ENCODE measurements at places on chromosomes 1 and 21. TPM values are rescaled to one million over a fixed set of nuclear protein-coding genes. Genes with fewer than 3 reads are reported as not detected.

DNA sequence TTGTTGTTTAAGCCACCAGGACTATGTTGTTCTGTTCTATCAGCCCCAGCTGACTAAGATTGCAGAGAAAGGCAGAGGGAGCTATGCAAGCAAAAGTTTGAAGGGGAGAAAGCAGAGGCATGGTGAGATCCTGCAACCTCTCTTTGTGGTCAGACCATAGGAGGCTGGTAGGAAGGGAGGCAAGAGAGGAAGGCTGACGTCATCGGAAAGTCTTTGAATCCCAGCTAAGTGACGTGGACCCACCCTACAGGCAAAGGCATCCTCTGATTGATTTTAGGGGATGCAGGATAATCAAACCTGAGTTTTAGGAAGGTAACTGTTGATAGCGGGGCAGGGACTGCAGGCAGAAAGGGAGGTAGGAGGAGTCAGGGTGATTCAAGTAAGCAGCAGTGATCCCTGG lies 23.3 kb upstream of the TNNI1 start:
- DNase-seq: no peak

DNA sequence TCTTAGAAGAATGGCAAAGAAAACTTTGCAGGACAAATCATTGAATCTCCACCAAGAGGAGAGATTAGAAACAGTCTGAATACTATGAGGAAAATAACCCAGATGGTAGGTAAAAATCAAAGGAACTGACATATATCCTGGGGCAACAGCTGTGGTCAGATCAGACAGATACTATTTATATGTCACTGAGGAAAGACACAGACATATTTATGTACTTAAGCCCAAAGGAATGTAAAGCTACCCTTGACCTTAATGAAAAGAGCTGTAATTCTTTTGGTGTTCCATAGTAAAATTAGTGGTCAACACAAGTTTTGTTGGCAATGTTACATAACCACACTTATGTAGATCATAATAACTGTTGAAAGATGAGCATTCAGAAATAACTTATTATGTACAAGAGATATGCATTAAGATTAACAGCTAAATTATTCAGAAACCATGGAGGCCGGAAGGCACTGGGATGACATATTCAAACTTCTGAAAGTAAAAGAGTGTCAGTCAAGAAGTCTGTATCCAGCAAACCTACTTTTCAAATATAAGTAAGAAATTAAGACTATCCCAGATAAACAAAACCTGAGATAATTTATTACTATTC lies 166.1 kb upstream of the SAMSN1 start:
- DNase-seq: peak; percentile 57

DNA sequence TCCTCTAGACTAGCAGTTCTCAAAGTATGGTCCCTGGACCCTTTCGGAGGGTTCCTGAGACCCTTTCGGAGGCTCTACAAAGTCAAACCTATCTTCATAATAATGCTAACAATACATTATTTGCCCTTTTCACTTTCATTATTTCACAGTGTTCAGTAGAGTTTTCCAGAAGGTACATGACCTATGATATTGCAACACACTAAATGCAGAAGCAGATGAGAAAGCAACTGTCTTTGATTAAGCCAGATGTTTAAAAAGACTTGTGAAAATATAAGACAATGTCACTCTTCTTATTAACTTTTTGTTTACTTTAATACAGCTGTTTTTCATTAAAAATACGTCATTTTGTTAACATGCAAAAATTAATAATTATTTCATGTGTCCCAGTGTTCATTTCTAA lies 5.8 kb downstream of the KCNJ10 start:
- no peak for DNase-seq

GRCh38 chr1:201127755-201128455 lies 921 bp upstream of the ASCL5 start:
- peak; percentile 33 for DNase-seq

- peak; percentile 52 for DNase-seq
These were observed 16.8 kb upstream of the SH3GLB1 start for GRCh38 chr1:86687595-86687994.

GRCh38 chr1:29310616-29311180 lies 74.4 kb downstream of the PTPRU start:
- no peak for DNase-seq

DNA sequence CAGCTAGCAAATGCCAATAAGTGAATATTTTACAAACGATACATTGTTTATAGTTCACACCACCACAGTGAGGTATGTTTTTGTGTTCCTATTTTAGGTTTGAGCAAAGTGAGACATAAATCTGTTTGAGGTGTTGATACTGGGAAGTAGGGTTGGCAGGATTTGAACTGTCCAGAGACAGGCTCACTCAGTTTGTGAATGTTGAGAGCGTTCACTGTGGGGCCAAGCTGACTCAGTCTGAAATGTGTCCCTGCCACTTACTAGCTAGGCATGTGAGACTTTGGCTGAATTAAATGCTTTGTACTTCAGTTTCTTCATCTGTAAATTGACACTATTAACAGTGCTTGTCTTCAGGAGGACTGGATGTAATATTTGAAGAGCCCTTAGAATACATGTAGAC lies 35.1 kb downstream of the DIRAS3 start:
- no peak for DNase-seq

- peak; percentile 8 for DNase-seq
These were observed 7.1 kb downstream of the CHRNB2 start for GRCh38 chr1:154574716-154575115.

GRCh38 chr1:66563094-66563800 lies 29.3 kb downstream of the SGIP1 start:
- DNase-seq: peak; percentile 78

GRCh38 chr21:16983420-16983819 lies 529.4 kb upstream of the CXADR start:
- DNase-seq: no peak

DNA sequence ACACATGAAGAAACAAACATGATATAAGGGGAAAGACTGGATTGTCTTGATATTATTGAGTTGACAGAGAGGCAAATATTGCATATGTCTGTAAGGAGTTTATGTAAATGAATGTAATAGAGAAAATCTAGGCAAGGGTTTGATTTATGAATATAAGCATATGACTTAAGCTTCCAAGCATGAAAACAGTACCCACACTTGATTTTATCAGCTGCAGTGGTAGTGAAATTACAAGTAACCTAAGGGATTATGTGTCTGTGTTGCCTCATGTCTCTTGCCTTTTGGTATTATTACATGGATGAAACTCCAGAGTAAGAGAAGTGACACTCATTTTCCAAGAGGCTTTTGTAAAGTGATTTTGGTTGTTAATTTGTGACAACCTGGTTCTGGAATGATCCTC lies 1678.9 kb downstream of the KCNT2 start:
- DNase-seq: no peak

- DNase-seq: no peak
These were observed 14.6 kb upstream of the SLC2A1 start for GRCh38 chr1:42973286-42973685.

GRCh38 chr1:200795156-200795555 lies 56.5 kb downstream of the CAMSAP2 start:
- DNase-seq: peak; percentile 18

GRCh38 chr21:36260802-36261201 lies 59.2 kb upstream of the MORC3 start:
- DNase-seq: no peak

- no peak for DNase-seq
These were observed 7.6 kb downstream of the DAP3 start for GRCh38 chr1:155696524-155696923.

GRCh38 chr1:21668232-21668950 lies 766 bp downstream of the RAP1GAP start:
- no peak for DNase-seq

DNA sequence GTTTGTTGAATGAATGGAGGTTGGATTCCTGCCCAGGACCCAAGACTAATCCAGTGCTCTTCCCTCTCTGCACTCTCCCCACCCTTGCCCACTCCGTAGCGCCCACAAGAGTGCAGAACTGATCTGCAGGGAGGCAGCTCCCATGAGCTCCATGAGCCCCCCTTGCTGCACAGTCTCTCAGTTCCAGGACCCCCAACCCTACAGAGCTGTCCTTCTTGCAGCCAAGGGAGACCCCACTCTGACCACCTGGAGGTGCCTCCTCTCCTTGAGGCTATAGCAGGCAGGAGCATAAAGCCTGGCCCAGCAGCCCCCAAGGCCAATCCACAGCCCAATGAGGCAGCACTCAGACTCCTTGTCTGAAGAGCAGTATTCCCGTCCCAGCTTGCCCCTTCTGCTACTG lies 209.2 kb upstream of the ZC3H12A start:
- DNase-seq: no peak

- DNase-seq: no peak
These were observed 23.7 kb downstream of the ELAVL4 start for GRCh38 chr1:50132347-50132894.

- no peak for DNase-seq
These were observed 48.0 kb downstream of the ABCA4 start for GRCh38 chr1:94072840-94073522.

- no peak for DNase-seq
These were observed 63.7 kb downstream of the TENT5C start for GRCh38 chr1:117669572-117669971.

- DNase-seq: peak; percentile 71
These were observed 55.1 kb downstream of the PCBP3 start for GRCh38 chr21:45698493-45699184.

DNA sequence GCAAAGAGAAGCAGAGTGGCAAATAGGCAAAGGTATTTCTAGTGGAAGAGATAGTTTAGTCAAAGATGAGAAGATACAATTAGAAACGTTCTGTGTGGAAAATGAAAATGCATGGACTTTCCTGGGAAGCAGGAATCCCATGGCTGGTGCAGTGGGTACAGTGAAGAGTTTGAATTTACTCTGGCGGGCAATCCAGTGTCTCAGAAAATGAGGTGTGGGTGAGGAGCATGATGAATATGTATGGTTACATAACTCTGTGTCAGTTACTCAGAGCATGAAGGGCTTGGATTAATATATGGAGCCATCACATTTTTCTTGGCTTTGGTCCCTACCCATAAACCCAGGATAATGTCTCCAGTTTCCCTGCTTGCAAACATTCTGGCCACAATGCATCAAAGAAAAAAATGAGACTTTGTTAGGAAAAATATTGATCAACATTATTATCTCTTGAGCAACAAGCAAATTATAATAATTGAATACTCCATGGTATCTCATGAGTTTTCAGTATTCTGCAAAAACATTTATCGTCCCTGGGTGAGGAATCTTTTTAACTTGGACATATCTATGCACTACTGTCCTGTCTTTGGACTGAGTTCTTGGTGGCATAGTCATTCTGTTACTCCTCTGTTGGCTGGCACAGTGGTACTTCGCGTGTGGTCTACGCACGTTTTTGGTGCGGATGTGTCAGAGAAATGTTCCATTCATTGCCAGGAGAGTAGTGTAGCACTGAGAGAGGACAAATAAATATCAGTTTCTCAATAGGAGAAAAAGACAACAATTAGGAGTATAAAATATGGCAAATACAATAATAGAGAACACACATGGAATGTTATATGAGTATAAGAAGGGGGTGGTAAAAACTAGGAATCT lies 173.7 kb upstream of the C1orf105 start:
- no peak for DNase-seq

GRCh38 chr1:58251430-58252073 lies 295.0 kb downstream of the OMA1 start:
- DNase-seq: no peak

GRCh38 chr1:43039228-43040055 lies 80.8 kb upstream of the SLC2A1 start:
- no peak for DNase-seq

INAVA gene
- 28.7 TPM for total RNA-seq

SPRR4 gene
- total RNA-seq: not detected

UMODL1 gene
- total RNA-seq: not detected

LAMC1 gene
- total RNA-seq: 190 TPM

MYBPH gene
- not detected for total RNA-seq

TNN gene
- total RNA-seq: not detected

SH2D5 gene
- 32.6 TPM for total RNA-seq

NEGR1 gene
- total RNA-seq: 0.26 TPM

RHOU gene
- 0.26 TPM for total RNA-seq

CA6 gene
- total RNA-seq: not detected

LCE1E gene
- total RNA-seq: not detected

EXO1 gene
- total RNA-seq: 0.90 TPM

VAV3 gene
- total RNA-seq: 10.5 TPM

All from bronchial epithelial cell (primary cell).